ENCODE measurements at places on chromosomes 3 and 15. TPM values are rescaled to one million over a fixed set of nuclear protein-coding genes. Genes with fewer than 3 reads are reported as not detected.

Gene DAZL
- not detected for total RNA-seq

Gene PLSCR2
- total RNA-seq = 0.25 TPM

Gene SETD5
- 115 TPM for total RNA-seq

Gene CLRN1
- total RNA-seq = not detected

Gene PYGO1
- total RNA-seq = not detected

Gene GOLGA6D
- not detected for total RNA-seq

Gene TMEM212
- not detected for total RNA-seq

Gene ATP13A5
- total RNA-seq = not detected

Gene OR5K2
- total RNA-seq = not detected

Gene SCAANT1
- not detected for total RNA-seq

Gene CLSTN2
- not detected for total RNA-seq

Gene SAMMSON
- not detected for total RNA-seq

Gene SLC9C1
- total RNA-seq = not detected

Gene LCMT2
- total RNA-seq = 7.6 TPM

Gene ZNF385D
- total RNA-seq = not detected

Gene DNAJB8
- not detected for total RNA-seq

Gene CADM2
- 0.14 TPM for total RNA-seq

Gene C3orf18
- 31.9 TPM for total RNA-seq

Gene PTX3
- 0.18 TPM for total RNA-seq

Gene SPINK8
- total RNA-seq = not detected

Gene PARP15
- 8.7 TPM for total RNA-seq

Gene CSPG4
- not detected for total RNA-seq

Gene AMIGO3
- 0.07 TPM for total RNA-seq

Gene SEMA7A
- total RNA-seq = 57.3 TPM

Gene CCR8
- 0.77 TPM for total RNA-seq

Gene GREM1
- not detected for total RNA-seq

Gene CCDC54
- not detected for total RNA-seq

Gene RAB11A
- 142 TPM for total RNA-seq

Gene SLC35G2
- 2.0 TPM for total RNA-seq

Gene TEX9
- total RNA-seq = 1.8 TPM

Gene TTLL13
- 0.39 TPM for total RNA-seq

Gene HYKK
- 4.2 TPM for total RNA-seq

Gene MCF2L2
- 1.9 TPM for total RNA-seq

Gene ARPIN
- total RNA-seq = not detected

Gene GOLGA8N
- total RNA-seq = 2.4 TPM

Gene CYP8B1
- not detected for total RNA-seq

Gene ALPK3
- total RNA-seq = 0.05 TPM

Gene CHRFAM7A
- not detected for total RNA-seq

Gene TSC22D2
- 20.2 TPM for total RNA-seq

Gene HPS3
- total RNA-seq = 18.0 TPM

Gene FGD5
- 0.09 TPM for total RNA-seq

Gene SAMD7
- total RNA-seq = not detected

Gene FMN1
- 0.21 TPM for total RNA-seq
